ENCODE measurements at places on chromosomes 7 and 10. TPM values are rescaled to one million over a fixed set of nuclear protein-coding genes. Genes with fewer than 3 reads are reported as not detected.

The SEMA4G gene
- total RNA-seq: 5.9 TPM

- DNase-seq: peak; percentile 50
Measured at GRCh38 chr10:29304264-29304994, 15.6 kb downstream of the LYZL1 start.

- DNase-seq: no peak
Measured at GRCh38 chr10:58675321-58675720, 162.6 kb downstream of the BICC1 start.

DNA sequence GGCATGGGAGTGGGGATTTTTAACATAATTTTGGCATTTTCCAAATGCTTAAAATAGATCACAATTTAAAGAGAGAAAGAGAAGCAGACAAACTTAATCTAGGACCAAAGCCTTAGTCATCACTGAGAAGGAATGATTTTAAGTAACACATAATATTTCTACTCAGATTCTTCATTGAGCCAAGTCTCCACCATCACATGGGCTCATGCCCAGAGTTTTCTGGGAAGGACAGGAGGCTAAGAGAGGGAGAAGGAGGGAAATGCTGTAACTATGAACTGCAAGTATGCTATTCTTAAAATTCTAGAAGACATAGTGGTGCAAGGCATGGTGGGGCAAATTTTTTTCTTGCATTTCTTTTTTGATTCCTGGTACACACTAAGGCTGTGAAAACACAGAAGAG is 23.8 kb upstream of the UBE2D1 start:
- DNase-seq: no peak

DNA sequence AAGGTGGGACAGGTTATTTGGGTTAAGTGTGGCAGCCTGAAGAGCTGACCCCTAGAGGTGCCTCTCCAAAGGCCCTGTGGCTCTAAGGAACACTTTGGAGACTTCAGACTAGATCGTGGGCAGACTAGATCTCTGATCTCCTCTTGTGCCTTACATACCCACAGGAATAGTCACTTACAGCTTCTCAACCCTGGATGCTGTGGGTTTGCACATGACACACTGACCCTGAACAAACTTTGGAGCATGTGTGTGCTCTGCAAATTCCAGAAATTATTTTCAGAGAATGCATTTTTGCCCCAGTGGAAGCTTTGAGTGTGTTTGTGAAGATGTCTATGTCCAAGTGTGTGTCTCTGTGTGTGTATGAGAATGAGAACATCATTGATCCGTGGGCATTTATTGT is 119.6 kb downstream of the EMX2 start:
- DNase-seq: no peak

DNA sequence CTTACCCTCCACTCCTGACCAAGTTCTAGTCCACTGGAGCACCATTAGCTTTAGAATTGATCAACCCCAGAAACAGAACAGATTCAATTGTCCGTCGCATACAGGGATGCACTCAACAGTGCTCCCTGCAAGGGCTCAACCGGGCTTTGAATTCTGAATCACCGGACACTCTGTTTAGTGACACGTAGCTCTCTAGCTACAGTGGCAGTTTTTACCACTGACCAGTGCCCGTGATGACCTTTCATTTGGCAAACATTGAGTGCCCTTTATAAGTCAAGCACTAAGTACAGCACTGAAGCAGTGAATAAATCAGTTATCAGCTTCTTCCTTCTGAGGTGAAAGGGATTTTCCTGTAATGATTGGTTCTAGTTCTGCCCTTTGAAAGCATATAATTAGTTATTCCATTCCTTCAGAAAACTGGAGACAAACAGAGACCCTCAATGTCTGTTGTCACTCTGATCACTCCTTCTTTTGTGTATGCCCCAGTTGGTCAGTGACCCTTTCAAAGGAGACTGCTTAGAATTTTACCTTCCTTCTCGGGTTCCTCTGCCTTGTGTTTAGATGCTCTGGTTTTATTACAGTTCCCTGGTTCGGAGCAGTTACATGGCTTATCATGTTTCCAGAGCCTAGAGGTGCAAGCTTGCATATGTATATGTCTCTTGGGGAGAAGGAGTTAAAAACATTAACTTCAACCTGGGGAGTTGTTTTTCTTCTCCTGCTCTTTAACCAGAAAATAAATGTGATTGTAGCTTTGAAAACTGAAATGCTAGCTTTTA is 68.9 kb downstream of the ZNF365 start:
- DNase-seq: no peak

DNA sequence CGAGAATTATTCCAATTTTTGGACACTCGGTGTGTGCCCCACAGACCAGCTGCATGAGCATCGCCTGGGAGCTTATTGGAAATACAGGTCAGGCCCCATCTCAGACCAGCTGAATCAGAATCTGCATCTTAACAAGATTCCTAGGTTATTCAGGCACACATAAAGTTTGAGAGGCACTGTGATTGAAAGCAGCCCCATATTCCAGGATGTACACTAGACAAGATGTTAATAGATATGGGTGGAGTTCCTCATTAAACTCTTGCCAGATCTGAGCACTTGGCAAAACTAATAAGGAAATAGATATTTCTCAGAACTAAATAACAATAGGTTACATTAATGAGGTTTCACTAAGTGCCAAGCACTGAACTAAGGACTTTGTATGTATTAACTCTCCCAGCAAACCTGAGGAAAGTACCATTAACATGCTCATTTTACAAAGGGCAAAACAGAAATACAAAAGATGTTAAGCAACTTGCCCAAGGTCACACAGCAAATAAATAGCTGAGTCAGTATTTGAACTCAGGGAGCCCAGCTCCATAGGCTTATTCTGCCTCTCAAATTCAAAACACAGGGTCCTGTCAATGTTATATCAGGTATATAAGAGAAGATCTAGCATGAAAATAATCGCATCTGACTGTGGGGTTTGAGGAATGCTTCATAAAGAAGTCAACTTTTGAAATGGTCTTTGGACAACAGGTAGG is 29.9 kb downstream of the PPP1R3C start:
- no peak for DNase-seq

DNA sequence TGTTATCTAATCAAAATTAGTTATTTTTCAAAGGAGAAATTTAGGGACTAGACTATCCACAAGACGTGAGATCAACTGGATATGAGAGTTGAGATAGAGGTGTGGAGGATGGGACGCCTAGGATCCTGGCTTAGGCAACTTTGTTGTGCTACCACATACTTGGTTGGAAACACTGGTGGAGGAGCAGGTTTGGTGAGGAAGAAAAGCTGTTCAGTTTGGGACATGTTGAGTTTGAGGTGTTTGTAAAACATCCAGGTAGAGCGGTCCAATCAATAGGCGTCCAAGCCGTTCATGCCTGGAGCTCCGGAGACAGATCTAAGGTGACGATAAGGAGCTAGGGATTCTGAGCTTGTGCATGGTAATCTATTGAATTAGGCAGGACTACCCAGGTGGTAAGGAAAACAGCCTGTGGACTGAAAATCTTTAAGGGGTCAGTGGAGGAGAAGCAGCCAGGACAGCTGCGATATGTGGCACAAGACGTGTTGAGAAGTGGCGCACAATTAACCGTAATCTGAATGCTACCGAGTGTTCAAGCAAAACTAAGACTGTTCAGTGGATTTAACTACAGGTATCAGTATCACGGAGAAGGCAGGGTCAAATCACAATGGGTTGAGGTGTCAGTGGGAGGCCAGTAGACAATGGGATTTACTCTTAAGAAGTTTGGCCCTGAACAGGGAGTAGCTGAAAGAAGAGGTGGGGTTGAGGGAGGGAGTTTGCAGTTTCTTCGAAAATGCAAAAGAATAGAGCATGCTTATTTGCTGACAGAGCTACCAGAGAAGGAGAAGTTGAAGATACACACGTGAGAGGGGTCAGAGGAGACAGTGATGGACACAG is 16.1 kb upstream of the TRPV6 start:
- no peak for DNase-seq

- DNase-seq: peak; percentile 82
Measured at GRCh38 chr10:69446650-69447151, 4.6 kb upstream of the TSPAN15 start.

The TFPI2 gene
- 66.2 TPM for total RNA-seq
